Heart left ventricle (tissue), 16 donors: ENCODE measurements at places on chromosomes 4 and X. TPM values are rescaled to one million over a fixed set of nuclear protein-coding genes. Genes with fewer than 3 reads are reported as not detected.

- no peak for DNase-seq
These were observed 393.8 kb upstream of the GNPDA2 start for GRCh38 chr4:45120163-45120562.

C4orf51 gene
- not detected for total RNA-seq

- no peak for DNase-seq
These were observed 18.5 kb downstream of the GC start for GRCh38 chr4:71765350-71765749.

DNA sequence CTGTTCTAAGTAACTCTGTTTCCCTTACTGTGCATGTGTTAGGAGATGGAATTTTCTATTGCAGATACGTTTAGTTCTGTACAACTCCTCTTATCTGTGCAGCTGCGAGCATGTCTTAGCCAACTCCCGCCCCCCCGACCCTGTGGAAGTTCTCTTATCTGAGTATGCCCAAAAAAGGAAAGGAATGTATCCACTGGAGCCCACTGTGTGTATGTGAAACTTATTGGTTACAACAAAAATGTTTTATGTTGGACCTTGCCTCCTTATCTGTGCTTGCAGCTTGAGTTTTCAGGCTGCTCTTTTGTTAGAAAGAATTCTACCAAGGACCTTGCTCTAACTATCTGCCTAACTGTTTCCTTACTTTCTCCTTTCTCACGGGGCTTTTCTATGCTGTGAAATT is 24.2 kb upstream of the DCAF8L2 start:
- DNase-seq: no peak

DNA sequence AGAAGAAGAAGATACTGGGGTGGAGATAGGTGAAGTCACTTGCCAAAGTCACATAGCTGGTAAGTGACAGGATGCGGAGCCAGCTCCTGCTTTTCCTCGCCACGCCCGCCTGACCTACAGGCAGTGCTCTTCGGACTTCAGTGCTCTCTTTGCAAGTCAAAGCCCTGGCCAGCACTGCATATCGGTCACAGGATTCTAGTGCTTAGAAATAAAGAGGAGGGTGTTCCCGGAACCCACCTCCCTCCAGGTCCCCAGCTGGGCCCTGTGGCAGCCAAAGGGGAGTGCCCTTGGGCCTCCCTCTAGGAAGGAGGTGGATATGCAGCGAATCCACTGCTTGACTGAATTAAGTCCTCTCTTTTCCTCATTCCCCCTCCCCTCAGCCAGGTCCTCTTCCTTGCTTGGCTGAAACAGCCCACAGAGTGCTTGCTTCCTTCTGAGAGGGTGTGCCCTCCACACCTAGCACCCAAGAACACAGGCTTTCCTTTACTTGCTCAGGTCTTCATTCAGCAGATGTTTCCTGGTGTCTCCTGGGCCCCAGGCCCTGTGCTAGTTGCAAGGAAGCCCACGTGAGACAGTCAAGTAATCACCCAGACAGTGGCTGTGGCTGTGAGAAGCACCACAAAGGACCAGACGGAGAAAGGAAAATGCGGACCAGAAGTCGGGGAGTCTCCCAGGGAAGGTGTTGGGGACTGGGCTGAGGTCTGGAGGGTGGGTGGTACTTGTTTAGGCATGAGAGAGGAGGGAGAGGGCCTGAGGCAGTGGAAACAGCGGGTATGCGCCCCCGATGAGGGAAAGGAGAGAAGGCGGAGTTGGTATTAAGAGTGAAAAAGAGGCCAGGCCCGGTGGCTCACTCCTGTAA is 14.0 kb upstream of the HMGB3 start:
- DNase-seq: no peak

DNA sequence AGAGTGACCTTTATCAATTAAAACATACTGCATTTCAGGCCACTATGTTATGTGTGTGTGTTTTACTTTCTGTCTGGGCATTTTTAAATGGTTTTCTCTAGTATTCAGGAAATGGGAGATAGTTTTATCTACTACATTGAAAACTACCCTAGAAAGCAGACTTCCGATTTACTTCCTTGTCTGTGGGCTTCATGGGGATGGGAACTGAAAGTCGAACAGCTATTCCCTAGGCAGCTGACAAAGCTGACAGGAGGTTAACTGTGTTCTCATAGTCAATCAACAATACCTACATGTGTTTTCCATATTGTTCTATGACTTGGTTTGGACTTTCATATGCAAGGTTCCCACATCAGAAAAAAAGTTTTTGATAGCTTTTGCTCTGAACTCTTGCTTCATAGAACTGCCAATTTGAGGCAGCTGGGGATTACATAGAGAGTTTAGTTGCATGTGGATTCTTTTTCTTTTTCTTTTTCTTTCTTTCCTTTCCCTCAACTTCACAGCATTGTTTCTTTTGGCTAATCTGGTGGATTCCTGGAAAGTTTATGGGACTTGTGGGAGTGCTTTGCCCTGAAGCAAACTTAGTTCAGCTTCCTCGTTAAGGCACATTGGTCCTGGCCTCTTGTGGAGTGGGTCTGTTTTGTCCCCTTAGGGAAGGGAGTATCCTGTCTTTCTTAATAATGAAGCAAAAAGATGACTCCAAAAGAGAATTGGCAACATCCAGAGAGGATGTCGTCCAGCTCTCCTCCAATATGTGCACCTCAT is 327.1 kb upstream of the GIMD1 start:
- DNase-seq: no peak

TMSB15C gene
- 0.48 TPM for total RNA-seq

GLRA2 gene
- not detected for total RNA-seq

- DNase-seq: no peak
These were observed 36.3 kb downstream of the ANXA10 start for GRCh38 chr4:168128601-168129000.
